ENCODE measurements at places on chromosomes 7 and 10.

DNA sequence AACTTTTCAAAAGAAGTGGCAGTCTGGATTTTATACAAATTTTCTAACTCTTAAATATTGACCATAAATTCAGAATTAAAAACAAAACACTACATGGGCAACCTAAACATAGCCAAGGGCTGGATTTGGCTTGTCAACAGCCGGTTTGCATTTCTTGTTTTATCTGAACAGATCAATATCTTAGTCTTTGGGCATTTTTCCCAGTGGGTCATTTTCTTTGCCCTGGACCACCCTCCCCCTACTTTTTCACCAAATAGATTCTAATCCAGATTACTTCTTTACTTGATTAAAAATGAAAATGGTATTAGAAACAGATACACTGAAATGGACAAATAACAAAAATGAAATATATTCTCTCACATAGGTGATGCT, 189.0 kb downstream of the ANK3 start:
- DNase-seq, result no peak

DNA sequence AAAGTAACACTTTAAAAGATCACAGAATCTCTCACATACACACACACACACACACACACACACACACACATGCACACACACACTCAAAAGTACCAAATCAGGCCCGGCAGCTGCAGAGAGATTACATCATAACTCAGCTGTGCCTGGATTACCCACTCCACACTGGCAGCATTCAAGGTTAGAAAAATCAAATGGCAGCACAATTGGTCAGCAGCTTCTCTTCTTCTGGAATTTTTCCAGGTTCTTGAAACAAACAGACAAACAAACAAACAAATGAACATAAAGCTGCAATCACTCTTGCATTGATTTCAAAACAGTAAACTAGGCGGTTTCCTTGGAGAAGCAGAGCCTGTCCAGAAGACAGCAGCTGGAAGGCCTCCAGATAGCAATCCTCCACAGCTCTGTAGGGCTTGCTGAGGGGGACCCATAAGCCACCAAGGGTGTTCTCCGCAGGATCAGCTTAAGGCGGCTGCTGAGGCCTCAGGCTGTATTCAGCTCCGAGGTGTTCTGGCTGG, 24.5 kb upstream of the FAM133B start:
- peak; percentile 18 for DNase-seq

DNA sequence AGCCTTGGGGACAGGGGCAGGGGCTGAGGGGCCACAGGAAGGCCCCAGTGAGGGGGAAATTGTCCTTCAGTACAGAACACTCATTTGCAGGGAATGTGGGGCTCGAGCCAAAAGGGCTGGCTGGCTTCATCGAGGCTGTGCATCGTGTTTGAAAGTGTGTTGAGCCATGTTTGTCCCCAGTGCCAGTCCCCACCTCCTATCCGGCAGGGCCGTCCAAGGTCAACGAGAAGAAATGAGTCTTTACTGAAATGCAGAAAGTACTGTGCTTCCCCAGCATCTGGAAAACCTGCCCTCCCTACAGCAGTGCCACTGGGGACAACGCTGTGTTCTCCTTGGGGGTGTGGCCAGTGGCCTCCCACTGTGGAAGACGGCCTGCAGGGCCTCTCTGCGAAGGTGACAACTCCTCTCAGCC, 214.1 kb downstream of the KLF6 start:
- peak; percentile 54 for DNase-seq

DNA sequence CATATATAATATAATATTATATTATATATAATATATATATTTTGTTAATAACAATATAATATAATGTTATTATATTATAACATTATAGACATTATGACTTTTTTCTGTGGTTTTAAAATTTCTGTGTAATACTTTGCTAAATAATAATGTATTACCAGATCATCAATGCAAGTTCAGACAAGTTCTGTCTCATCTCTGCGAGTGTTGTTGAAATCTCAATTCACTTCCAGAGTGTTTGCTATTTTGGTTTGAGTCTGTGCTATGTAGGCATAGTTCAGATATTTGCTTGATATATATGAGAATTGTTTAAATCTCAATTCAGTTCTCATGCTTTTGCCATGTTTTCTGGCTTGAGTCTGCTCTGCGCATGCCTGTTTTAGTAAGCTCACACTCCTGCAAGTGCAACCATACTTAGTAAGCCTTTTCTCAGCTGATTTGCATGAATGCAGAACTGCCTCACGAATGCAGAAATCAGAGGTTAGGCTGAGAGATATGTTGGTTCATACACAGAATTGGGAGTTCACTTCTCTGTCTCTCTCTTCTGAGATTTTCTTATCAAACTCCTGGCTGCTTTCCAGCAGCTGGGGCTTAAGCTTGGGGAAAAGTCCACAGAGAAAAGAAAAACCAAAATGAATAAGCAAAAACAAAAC, 830.2 kb upstream of the SORCS1 start:
- no peak for DNase-seq

- no peak for DNase-seq
Observed at GRCh38 chr7:46616636-46617035, 695.6 kb upstream of the IGFBP3 start.

- DNase-seq, result no peak
Observed at GRCh38 chr10:71513936-71514335, 117.2 kb downstream of the CDH23 start.

DNA sequence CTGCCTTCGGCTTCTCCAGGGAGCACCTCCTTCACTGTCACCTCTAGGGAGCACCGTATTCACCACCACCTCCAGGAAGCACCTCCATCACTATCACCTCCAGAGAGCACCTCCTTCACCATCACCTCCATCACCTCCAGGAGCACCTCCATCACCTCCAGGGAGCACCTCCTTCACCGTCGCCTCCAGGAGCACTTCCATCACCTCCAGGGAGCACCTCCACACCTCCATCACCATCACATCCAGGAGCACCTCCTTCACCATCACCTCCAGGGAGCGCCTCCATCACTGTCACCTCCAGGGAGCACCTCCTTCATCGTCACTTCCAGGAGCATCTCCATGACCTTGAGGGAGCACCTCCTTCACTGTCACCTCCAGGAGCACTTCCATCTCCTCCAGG, 102.3 kb downstream of the DNAJB6 start:
- DNase-seq, result no peak
